Hippocampal formation (tissue), 2 donors: ENCODE measurements at places on chromosomes 6 and 20.
A peak's percentile ranks its signal among the peaks of the same experiment; 100 is the strongest.

DNA sequence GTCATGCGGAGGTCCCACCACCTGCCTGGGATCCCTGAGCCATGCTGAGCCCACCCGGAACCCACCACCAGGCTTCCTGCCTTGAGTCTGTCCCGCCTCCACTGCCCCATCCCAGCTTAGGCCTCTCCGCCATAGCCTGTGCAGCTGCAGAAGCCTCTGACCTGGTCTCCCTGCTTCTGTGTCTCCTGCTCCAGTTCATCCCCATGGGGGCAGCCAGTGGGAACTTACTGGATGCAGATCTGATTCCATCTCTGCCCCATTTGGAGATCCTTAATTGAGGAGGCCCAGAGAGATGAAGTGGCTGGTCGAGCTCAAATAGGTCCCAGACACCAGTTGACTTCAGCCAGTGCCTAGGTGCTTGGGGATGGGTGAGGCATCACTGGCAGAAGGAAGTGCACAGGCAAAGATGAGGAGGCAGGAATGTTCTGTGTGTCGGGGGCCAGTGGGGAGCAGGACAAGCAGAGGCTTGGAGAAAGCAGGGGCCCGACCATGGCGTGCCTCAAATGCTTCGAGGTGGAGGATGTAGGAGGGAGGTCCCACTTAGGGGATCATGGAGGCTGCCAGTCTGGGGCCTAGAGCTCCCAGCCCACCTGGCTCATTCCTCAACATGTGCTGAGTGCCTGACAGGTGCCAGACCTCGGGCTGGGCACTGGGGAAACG lies 112.8 kb downstream of the TOX2 start:
- no peak for DNase-seq

- no peak for DNase-seq
Measured at GRCh38 chr6:167137881-167138280, 15.0 kb downstream of the CCR6 start.

- DNase-seq: no peak
Measured at GRCh38 chr6:131377112-131377705, 195.8 kb upstream of the ARG1 start.

DNA sequence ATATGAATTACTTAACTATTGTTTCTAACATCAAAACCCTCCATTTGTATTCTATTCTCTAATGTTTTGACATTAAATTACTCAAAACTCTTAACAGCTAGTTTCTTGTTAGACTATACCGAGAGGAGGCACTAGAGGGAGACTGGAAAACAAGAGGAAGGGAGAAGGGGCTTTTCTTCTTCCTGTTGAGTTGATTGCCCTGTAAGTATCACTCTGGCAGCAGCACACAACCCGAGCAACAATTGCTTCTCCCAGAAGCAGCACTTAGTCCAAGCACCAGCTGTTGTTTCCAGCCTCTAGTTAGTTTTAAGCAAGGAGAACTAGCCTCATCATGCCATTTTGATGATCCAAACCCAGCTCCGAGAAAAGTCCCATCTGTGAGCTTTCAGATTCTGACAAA lies 603.8 kb downstream of the PRKN start:
- DNase-seq: no peak

GRCh38 chr6:48757661-48758060 lies 646.7 kb upstream of the PTCHD4 start:
- DNase-seq: no peak

DNA sequence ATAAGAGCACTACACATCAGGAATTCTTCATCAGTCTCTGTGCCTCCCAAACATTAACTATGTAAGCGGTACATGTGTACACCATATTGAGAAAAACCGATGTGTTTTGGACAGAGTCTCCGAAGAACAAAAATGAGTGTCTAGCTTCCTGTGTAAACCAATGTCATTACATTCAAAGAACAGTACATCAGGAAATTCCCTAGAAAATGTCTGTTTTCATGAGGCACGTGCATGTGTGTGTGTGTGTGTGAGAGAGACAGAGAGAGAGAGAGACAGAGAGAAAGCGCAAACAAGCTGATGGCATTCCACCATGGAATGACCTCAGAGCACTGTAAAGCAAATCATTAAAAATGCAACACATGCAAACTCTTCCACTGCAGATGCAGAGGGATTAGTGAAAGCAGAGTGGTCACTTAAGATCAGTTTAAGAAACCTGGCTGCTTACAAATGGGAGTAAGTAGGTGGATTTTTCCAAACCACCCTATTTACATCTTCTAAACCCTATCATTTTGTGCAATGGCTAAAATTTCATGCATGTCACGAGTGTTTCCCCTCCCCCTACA lies 133.9 kb downstream of the HIVEP2 start:
- no peak for DNase-seq

DNA sequence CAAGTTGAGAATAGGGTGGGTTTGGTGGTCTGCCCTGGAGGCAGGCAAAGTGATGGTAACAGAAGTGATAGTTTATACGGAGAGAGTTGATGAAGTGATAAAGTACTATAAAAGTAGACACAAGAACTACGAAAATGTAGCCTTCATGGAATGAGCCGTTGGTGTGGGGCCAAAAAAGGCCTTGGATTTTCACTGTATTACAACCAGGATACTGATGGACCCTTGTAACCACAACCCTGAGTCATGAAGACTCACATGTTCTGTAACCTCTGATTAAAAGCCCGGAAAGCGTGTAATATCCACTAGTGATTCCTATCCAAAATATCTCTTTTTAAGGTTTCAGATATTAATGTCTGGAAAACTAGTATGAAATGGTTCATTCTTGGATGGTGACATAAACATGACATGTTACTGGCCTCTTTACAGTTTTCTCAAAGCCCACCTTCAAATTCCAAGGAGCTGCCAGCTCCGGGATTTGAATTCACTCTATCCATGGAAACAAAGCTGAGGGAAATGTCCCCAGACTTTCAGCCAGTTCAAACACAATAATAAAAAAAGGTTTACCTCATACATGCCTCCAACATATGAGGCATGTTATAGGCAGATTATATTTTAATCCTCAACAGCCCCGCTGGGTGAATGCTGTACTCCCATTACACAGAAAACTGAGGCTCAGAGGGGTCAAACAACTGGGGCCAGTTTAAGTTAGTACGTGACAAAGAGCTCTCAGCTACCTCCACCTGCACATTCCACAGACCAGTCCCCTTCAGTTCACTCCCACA lies 55.4 kb downstream of the MRPL14 start:
- DNase-seq: no peak

- peak; percentile 91 for DNase-seq
Measured at GRCh38 chr6:158752613-158753012, 66.6 kb downstream of the EZR start.

DNA sequence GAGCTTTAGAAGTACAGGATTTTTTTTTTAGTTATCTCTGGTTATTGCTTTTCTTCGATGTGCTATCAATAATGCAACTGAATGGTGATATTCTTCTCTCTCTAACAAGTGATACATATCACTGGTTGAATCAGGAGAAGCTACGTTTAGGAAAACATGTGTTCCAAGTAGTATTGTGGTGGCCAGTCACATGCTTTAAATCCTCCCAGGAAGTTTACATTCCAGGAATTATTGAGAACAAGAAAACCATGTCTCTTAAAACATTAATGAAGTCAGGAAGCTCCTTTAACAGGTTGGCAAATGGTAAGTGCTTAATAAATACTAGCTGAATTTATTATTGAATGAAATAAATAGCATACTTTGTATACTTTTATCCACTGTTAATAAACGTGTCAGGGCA lies 371.1 kb downstream of the BCKDHB start:
- no peak for DNase-seq

DNA sequence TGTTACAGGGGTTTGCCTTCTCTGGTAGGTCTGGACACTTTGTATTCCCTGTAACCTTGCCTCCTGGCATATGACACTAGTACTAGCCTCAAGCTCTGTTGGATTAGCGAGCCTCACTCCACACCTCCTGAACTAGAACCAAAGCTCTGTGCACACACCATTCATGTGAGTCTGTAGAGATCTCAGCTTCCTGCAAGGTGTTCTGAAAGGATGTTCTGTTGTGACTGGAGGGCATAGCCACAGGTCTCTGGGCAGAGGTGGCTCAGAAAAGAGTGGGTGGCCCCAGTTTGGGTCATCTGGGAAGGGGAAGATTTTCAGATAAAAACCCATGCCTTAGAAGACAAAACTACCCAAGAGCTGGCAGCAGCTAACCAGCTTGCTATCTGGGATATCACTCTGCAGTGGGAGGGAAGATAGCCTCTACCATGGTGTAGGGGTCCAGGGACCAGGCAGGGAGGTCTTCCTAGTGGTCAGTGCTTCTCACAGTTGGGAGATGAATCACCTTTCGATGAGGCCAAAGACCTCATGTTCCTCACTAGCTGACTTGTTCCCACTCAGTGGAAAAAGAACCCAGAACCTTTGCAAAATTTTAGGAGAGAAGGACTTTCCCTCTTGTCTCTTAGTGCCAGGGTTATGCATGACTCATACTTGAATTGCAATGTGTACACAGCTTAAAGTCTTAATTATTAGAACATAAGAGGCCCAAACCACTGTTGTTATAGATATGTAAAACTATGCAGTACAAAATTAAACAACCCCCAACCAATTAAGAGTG lies 41.4 kb downstream of the HLA-F start:
- no peak for DNase-seq

- no peak for DNase-seq
Measured at GRCh38 chr20:4158466-4159050, 143.2 kb upstream of the RNF24 start.

DNA sequence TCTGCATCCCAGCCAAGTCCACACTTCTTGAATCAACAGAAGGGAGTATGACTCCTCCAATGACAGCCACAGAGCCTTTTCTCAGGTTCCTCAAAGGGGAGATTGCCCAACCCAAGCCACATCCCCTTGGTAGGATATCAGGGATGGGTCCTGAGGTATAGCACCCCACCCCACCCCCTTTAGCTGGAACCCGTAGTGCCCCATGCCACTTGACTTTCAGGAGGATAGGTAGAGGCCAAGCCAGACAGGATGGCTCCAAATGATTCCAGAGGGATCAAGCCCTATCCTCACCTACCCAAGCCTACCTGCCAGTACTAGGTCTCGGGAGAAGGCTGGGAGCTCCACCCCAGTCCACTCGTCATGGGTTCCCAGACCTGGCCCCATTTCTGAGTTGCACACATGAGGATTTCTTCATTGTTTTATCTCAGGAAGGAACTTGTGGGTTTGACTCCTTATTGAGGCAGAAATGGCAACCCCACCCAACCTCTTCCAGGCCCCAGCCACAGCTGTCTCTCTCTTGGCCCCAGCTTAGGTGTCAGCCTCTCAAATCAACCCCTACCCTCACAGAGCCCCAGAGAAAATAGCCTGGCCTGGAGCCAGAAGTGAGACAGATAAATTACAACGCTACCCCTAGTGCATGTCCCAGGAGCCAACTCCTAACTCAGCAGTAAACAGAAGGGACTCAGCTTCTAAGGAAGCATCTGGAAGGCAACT lies 3.6 kb downstream of the CCND3 start:
- no peak for DNase-seq

- DNase-seq: peak; percentile 4
Measured at GRCh38 chr20:35776513-35777101, 4.8 kb downstream of the PHF20 start.

- no peak for DNase-seq
Measured at GRCh38 chr20:41686961-41687360, 68.8 kb upstream of the CHD6 start.

GRCh38 chr20:45857882-45858216 lies 435 bp downstream of the ZSWIM3 start:
- peak; percentile 47 for DNase-seq

DNA sequence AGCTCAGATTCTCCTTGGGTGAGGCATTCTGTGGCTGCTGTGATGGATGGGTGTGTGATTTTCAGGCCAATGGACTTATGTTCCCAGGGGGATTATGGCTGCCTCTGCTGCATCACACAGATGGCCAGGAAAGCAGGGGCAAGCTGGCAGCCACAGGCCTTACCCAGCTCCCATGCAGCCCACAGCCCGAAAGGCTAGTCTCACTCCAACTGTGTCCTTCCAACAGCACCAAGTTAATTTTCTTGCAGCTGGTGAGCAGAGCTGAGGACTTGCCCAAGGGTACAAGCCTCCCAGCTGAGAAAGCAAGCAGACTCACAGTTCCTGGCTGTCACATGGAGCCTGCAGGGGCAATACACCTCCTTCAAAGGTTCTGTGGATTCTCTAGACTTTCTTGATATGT lies 155.2 kb upstream of the KHDRBS2 start:
- DNase-seq: no peak

GRCh38 chr6:3016473-3017280 lies 17.0 kb downstream of the NQO2 start:
- no peak for DNase-seq

- no peak for DNase-seq
Measured at GRCh38 chr20:53439616-53440015, 154.0 kb downstream of the ZNF217 start.

DNA sequence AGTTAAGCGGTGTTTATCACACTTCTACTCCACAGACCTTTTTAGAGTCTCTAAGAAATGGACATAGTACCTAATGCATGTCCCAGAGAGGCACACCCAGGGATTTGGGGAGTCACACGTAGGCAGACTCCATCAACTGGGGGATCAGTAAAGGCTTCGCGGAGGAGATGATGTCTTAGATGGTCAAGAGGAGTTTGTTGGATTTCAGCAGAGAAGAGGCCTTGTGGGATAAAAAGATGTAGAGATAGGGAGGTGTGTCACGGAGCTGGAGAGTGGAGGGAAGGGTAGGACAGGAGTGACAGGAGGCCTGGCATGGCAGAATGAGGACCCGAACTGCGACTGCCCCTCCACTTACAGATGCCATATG lies 9.1 kb downstream of the DYNLRB1 start:
- no peak for DNase-seq

DNA sequence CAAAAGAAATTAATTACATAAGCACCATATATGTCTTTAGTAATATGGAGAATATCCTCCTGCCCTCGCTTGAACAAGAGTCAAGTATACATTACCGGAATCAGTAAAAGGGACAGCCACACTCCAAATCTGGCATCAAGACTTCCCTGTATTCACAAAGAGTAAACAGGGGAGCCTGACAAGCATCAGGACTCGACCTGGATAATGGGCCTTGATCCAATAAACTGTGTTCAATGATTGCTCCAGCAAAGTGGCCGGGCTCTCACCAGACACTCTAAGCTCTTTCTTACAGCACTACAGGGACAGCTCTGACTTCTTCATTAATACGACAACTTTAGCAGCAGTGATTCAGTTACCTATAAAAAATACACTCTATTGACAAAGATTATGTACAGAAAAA lies 307.9 kb upstream of the POU3F2 start:
- no peak for DNase-seq

GRCh38 chr6:26175428-26176181 lies 88.4 kb downstream of the HFE start:
- DNase-seq: peak; percentile 26

DNA sequence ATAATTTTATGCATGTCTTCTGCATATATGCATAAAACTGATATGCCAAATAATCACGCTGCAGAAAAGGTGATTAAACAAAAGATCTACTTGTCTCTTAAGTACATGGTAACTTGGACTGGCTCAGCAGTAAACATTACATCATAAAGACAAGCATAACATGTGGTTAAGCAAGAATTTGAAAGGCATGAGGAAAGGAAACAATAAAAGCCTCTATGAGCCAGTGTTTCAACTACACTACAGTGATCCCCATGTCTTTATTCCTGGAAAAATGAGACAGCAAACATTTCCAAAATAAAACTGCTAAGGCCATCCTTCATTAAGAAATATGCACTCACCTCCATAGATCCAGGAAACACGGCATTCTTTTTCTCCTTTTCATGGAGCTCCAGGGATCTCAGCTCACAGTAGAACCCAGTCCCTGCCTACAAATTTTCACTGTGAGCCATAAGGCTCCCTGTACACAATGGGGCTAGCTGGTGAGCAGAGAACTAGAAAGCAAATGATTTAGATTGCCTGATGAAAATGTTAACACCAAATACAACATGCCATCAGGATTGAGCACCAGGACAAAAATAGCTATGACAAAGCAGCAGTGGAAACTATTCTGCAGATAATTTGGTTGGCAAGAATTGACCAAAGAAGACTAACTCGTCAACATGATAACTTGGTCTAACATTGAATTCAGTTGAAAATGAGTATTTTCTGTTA lies 156.1 kb downstream of the COL21A1 start:
- DNase-seq: no peak
